ENCODE measurements at places on chromosomes 3 and 15.

GRCh38 chr3:114418724-114419543, 125.1 kb downstream of the TIGIT start:
- peak; percentile 73 for DNase-seq

GRCh38 chr3:24480497-24480896, 14.2 kb downstream of the THRB start:
- no peak for DNase-seq

DNA sequence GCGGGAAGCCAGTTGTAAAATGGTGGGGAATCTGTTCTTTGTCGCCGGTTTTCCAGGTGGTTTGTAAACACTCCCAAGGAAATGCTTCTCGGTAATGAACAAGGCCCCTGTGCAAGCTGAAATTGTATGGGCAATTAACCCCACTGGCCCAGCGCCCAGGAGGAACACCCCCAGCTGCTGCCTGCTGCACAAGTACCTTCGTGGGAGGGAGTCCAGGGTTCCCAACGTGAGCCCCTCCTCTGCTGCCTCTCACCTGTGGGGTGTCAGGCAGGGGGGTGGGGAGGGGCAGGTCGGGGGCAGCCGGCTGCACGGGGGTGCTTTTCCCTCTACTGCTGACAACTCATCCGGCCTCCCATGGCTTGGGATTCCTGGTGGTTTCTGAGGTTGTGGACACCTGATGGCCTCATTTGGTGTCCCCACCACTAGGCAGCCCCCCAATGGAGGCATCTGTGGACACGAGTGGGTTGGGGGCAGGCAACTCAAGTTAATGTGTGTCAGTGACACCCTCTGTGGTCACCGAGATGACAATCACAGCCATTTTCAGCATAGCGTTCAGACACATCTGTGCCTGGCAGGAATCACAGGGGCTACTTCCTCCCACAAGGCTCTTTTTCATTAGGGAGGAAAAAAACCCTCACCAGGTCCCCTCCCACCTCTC, 35.6 kb upstream of the PRR23E start:
- no peak for DNase-seq

DNA sequence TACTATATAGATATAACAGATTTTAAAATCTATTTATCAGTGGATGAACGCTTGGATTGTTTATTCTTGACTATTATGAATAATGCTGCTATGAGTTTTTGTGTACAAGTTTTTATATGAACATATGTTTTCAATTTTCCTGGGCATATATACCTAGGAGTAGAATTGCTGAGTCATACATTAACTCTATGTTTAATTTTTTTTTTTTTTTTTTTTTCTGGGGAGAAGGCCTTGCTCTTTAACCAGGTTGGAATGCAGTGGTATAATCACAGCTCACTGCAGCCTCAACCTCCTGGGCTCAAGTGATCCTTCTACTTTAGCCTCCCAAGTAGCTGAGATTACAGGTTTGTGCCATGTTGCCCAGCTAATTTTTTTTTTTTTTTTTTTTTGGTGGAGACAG, 9.1 kb downstream of the CIDEC start:
- DNase-seq: no peak

DNA sequence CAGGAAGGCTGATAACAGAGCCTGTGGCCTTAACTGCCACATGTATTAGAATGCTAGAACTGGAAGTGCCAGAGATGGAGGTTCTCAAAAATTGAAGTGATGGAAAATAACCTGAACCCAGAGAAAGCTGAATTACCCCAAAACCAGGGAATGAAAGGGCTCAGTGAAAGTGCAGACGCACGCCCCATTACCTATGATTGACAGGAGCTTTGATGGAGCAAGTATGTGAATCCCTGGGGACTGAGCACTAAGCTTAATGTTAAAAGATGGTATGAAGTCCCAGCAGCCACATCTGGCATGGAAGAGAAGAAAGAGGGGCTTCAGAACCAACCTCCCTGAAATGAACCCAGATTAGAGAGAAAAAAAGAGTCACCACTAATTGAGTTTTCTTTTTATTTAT, 118.4 kb upstream of the FHIT start:
- DNase-seq: no peak

GRCh38 chr3:44363591-44363990, 25.0 kb downstream of the TCAIM start:
- peak; percentile 9 for DNase-seq

- DNase-seq: no peak
Observed at GRCh38 chr3:96169111-96169766, 645.2 kb upstream of the EPHA6 start.

GRCh38 chr15:39282663-39283208, 298.1 kb upstream of the THBS1 start:
- DNase-seq: no peak

All from hepatocyte (in vitro differentiated cells).